Activated CD4-positive, alpha-beta T cell treated with anti-CD3 and anti-CD28 coated beads for 48 hours (primary cell): ENCODE measurements at places on chromosomes 12 and 14.

- no peak for DNase-seq
Measured at GRCh38 chr12:49616533-49617219, 6.7 kb upstream of the PRPF40B start.

DNA sequence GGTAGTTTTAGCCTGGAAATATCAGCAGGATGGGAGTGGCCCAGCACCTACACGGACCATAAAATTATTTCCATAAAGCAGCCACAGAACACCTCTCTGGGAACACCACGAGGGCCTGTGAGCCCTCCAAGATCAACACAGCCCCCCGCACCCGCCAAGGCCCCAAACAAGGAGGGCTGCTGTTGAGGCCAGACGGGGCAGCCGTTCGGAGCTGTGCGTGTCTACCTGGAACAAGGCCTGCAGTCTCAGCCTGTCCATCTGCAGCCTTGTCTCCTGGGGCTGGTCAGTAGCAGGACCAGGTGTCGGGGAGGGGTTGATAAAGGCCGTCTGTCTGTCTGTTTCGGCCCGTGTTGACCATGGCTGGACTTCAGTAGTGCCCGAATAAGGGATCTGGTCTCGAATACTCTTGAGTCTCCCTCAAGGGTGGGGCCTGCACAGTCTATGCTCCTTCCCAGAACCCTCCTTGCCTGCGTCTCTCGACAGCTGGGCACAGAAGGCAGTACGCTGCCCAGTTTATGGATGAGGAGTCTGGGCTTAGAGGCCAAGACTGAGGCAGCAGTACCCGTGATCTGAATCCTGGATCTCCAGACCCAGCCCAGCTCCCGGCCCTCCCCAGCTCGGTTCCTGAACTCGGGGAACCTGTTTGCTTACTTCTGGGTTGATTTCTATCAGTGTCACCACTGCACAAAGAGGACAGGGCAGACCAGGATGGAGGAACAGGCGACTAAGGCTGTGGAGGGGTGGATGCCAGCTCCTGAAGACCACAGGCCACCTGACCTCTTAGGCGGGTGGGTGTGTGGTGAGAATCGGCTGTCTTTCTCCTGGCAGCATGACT is 23.1 kb upstream of the DLK1 start:
- DNase-seq, result no peak

DNA sequence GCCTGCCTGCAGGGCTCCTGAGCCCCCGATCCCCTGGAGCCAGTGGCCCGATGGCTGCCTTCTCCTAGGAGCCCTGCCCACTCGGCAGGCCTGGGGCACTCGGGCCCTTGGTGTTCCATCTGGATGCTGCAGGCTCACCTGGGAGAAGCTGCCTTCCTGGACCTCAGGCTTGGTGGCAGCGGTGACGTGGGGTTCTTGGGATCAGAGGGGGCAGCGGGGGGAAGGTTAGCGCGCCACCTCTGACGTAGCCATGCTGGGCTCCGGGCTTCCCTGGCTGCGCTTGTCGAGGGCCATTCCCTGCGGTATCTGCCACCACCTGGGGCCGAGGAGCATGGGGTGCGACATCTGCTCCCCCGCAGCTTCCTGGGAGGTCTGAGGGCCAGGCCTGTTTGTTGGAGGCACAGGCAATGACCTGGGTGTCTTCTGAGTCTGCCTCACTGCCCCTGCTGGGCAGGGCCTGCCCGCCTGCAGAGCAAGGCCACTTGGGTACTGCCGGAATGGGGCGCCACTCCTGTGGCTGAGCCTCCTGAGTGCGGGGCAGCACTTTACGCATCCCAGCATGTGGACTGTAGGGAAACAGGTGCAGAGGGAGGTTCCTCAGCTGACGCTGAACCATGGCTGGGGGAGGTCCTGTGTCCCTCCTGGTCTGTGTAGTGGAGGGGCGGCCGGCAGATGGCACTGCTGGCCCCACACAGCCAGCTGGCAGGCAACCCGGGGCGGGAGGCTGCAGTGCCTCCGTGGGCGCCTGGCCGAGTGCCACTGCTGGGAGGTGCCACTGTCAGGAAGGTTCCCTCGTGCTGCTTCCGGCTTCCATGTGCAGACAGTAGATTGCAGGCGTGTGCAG is 20.3 kb downstream of the MTA1 start:
- no peak for DNase-seq

DNA sequence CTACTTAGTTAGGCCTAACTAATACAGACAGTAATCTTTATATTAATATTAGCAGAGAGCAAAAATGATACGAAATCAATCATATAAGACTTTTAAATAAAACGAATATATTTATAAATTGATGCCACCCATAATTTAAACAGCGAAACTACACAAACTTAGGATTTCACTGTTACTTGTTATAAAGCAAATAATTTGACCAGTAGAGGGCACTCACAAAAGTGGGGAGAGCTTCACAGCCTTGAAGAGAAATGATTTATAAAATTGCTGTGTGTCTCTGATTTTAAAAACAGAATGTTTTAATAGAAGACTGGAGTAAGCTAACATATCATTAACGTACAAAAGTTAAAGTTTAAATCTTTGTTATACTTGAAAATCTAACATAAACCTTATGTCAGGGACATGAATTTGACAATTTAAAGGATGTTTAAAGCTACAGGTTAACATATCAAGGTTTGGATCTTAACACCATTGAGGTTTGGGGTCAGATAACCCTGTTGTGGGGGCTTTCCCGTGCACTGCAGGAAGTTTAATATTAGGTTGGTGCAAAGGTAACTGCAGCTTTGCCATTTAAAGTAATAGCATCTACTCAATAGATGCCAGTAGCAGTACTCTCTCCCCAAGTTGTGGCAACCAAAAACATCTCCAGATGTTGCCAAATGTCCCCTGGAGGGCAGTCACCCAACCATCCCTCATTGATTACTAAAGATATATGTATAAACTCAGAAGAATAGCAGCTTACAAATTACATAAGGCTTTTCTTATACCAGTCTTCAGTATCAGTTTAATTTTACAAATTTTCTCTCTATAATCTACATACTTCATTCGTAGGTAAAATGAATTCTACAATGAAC is 9.3 kb downstream of the KRAS start:
- DNase-seq, result no peak

DNA sequence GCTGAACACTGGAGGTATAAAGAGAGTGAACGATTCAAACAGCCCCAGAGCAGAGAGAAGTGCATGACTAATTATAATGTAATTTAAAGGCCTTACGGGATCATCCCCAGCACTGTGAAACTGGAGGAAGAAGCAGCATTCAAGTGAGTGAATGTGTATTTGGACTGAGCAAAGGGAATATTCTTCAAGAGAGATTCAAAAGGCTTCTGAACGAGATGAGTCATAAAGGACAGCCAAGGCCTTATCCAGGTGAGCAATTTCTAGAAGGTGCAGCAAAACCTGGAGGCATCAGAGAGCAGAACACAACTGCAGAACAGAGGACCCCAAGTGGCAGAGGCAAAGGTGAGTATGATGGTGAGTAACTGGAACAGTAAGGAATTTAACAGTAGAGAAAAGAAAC is 127.2 kb downstream of the BCAT1 start:
- DNase-seq, result peak; percentile 13

- DNase-seq, result peak; percentile 91
Measured at GRCh38 chr14:105944632-105945610, 418.5 kb downstream of the TMEM121 start.

DNA sequence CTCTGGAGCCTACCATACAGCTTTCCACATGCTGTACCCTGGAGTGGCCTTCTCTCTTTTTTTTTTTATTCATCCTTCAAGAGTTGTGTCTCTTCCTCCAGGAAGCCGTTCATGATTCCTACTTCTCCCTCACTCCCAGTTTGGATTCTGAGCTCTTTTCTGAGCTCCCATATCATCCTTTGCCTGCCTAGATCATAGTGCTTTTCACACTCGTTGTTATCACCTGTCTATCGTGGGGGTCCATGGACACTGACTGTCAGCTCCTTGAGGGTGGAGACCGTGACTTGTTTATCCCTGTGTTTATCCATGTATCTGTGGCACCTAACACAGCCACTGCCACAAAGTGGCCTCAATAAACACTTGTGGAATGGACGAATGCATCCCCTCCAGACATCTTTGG is 7.0 kb downstream of the AK7 start:
- DNase-seq, result no peak

DNA sequence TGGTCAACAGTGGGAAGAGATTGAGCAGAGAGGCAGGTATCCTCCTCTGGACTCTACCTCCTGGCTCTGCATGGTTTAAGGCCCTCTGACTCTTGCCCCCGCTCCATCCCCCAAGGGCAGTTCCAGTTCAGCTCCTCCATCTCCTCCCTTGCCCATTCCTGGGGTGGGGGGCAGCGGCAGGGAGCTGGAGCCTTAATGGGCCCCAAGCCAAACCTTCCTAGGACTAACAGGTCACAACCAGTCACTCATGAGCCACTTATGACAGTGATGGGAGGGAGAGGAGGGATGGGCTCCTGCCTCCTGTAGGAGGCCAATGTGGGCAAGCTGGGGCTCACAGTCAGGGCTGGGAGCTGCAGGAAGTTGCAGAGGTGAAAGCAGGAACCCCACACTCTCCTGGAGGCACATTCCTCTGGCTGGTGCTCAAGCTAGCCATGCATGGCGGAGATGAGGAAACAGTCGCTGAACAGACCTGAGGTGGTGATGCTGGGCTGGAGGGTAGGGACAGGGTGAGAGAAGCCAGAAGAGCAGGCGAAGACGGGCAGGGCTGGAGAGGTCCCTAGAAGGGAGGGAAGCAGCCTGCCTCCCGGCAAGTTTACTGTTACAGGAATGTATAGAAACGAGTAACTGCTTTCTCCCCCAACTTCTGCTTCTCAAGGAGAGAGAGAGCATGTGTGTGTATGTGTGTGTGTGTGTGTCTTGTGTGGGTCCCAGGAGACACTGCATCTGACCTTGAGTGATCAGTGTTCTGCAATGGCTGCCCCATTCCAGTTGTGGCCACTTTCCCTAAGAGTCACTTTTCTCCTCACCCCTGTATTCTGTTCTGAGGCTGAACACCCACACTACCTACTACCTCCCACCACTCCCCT is 5.0 kb upstream of the RAPGEF3 start:
- no peak for DNase-seq

DNA sequence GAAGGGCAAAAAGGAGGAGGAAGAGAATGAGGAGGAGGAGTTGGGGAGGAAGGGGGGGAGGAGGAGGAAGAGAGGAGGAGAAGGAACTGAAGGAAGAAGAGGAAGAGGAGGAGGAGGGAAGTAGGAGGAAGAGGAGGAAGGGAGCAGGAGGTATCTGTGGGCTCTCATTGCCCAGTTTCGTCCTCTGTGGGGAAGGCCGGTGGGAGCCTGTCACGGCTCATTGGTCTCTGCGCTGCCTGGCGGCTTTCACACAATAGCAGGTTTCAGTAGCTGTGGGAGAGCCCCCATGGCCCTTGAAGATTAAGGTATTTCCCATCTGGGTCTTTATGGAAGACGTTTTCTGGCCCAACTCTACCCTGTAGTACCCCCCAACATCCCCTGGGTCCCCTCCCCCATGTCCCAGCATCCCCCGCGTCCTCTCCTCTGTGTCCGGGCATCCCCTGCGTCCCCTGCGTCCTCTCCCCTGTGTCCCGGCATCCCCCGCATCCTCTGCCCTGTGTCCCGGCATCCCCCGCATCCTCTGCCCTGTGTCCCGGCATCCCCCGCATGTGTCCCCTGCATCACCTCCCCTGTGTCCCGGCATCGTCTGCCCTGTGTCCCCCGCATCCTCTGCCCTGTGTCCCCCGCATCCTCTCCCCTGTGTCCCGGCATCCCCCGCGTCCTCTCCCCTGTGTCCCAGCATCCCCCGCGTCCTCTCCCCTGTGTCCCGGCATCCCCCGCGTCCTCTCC is 278.2 kb upstream of the SFSWAP start:
- no peak for DNase-seq

GRCh38 chr12:86698641-86698980 is 442.4 kb upstream of the MGAT4C start:
- DNase-seq, result no peak

DNA sequence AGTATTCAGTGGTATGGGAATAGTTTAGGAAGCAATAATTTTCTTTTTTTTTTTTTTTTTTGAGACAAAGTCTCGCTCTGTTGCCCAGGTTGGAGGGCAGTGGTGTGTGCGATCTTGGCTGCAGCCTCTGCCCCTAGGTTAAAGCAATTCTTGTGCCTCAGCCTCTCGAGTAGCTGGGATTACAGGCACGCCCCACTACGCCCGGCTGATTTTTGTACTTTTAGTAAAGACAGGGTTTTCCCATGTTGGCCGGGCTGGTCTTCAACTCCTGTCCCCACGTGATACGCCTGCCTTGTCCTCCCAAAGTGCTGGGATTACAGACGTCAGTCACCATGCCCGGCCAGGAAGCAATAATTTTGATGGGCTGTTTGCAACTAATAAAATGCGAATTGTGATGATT is 62.1 kb downstream of the ATG14 start:
- DNase-seq, result no peak

GRCh38 chr12:102029141-102029540 is 32.6 kb downstream of the WASHC3 start:
- DNase-seq, result no peak

DNA sequence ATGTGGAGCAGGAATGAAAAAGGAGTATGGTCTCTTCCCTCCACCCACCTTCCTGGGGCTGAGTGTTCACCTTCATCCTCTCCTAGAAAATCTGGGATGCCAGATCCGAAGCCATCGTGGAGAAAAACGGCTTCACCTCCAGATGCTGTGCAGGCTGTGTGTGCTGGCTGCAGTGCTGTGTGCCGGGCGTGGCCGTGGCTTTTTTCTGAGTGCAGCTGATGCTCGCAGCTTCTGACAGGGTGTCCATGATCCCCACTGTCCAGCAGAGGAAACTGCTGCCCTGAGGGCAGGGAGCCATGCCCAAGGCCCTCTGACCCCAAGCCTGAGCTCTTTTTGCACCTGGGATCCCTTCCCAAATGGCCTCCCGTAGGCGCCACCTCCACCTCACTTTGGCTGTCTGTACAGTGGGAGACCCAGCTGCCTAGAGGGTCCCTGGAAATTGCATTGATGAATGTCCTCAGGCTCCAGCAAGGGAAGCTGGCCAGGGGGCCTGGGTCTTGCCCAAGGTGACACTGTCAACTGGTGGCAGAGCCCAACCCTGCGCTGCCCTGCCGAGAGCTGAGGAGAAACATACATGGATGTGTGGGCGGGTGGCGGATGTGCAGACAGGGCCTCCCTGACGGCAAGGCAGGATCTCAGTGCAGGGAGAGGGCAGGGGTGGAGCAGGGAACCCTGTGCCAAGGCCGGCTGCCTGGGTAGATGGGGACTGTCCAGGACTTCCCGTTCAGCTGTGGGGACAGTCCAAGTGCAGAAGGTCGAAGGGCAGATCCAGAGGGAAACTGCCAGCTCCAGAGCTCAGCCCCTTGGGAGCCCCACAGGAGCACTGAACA is 53.3 kb downstream of the BEGAIN start:
- peak; percentile 37 for DNase-seq

DNA sequence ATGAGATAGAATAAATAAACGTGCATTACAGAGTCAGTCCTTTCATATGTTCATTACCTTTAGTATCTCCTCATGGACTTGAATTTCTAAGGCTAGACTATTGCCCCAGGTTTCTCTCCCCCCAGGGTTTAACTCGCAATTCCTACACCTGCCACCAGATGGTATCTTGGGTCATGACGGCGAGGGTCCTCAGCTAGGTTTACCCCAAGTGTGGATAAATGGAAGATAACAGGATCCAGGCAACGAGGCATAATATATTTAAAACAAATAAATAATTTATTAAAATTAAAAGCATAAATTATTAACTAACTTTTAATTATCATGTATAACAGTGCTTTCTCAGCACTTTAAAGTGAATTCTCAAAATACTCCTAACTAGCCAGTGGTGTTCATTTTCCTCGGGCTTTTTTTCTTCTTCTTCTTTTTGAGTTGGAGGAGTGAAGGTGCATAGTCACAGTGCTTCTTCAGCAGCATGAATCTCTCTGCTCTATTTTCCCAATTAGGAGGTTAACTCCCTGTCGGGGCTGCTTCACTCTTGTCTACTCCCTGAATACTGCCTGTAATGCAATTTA is 243.5 kb upstream of the CAND1 start:
- DNase-seq, result peak; percentile 66

- DNase-seq, result no peak
Measured at GRCh38 chr14:96207686-96208085, 3.0 kb downstream of the BDKRB2 start.
